ENCODE measurements at places on chromosomes 6 and 20. TPM values are rescaled to one million over a fixed set of nuclear protein-coding genes. Genes with fewer than 3 reads are reported as not detected.

GMEB2 gene
- total RNA-seq, result 14.0 TPM

FGD2 gene
- total RNA-seq, result 10.9 TPM

NCR2 gene
- total RNA-seq, result not detected

IL17A gene
- not detected for total RNA-seq

BTN3A1 gene
- total RNA-seq, result 31.0 TPM

TCP11 gene
- total RNA-seq, result 1.5 TPM

PRRT1 gene
- 1.9 TPM for total RNA-seq

BPIFB6 gene
- not detected for total RNA-seq

GNMT gene
- total RNA-seq, result 0.76 TPM

TULP1 gene
- 3.1 TPM for total RNA-seq

All from metanephros (tissue), 2 donors.